ENCODE measurements at places on chromosomes 4 and X.

GRCh38 chr4:40731361-40731760 lies 18.4 kb upstream of the NSUN7 start:
- DNase-seq: no peak

DNA sequence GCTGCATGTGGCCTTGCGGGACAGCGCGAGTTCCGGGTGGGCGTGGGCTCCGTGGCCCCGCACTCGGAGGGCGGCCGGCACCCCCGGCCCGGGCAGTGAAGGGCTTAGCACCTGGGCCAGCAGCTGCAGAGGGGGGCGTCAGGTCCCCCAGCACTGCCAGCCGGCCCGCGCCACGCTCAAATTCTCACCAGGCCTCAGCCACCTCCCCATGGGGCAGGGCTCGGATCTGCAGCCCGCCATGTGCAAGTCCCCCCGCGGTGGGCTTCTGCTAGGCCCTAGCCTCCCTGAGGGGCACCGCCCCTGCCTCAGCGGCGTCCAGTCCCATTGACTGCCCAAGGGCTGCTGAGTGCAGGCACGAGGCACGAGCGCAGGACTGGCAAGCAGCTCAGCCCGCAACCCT lies 2.6 kb upstream of the MCUB start:
- DNase-seq: no peak

DNA sequence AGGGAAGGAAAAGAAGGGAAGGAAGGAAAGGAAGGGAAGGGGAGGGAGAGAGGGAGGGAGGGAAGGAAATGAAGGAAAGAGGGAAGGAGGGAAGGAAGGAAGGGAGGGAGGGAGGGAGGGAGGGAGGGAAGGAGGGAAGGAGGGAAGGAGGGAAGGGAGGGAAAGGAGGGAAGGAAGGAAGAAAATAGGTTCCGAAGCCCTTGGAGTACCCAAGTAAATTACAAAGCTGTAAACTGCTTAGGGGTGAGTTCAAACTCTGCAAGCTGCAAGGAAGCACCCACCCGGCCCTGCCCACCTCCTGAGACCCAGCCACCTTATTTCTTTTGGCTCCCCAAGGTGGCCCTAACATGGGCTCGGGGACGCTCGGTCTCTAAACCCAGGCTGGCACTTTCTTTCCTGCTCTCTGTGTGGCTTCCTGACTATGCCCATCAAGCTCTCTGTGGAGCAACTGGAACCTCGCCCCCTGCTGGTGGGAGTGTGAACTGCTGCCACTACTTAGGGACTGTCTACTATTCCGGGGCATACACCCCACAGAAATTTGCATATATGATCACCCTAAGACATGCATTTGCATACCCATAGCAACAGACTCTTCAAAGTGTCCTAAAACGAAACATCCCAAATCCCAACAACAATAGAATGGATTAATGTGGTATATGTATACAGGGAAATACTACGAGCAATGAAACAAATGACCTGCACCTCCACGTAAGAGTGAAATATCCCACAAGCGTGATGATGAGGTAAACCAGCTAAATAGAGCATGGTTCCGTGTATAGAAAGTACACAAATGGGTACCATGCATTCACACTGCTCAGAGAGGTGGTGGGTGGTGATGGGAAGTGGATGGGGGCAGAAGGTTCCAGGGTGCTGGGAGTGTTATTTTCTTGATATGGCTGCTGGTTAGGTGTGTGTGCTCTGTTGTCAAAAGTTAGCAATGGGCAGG lies 151.7 kb upstream of the TBL1X start:
- peak; percentile 62 for DNase-seq

DNA sequence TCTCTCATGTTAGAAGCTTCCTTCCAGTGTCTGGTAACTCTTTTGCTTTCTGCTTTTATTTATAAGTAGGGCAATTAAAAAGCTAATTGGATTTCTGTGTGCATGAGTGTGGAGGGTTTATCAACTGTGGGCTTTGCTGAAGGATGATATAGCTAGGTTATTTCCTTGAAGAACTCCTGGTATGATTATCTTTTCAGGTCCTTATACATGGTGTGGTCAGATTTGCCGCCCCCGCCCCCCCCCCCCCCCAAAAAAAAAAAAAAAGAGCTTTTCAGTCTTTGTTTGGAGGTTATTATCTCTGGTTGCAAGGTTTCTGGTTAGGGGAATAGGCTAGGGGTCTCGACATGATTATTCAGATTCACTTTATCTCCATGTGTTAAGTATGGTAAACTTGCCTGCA lies 35.9 kb downstream of the MOB1B start:
- peak; percentile 48 for DNase-seq

DNA sequence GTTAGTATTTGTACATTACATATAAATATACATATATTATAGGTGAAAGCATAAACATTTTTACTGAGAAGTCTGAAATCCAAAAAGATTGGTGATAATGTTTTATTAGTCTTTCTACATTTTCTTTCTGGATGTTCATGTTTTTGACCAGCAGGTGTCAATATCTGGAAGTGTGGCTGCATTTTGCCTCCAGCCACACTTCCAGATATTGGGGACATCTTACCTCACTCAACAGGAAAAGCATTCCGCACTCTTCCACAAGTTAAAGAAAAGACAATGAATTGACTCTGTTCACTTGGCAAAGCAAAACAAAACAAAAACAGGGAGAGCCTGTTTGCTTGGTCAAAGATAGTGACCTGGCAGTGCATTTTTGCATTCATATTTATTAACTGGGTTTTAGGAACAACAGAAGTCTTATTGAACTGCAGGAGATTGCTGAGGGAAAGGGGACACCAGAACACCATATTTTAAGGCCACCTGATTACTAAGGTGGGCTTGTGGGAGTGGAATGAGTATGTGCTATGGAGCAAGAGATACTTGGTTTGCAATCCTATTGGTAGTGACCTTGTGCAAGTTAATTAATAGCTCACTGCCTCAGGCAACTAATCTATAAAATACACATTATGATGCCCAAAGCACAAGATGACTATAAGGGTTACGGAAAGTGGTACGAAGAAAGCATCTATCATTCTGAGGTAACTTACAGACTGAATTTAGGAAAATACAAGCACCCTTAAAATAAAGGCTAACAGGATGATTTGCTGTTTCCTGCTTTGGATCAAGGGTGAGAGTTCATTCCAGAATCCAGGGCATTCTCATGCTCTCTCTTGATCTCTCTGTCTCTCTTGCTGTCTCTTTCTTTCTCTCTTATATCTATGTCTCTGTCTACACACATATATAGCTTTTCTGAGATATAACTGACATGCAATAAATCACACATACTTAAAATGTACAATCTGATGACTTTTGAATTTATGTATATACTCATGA lies 389.9 kb upstream of the EMCN start:
- DNase-seq: no peak

GRCh38 chr4:6192245-6192644 lies 8.1 kb downstream of the JAKMIP1 start:
- no peak for DNase-seq

- DNase-seq: no peak
Observed at GRCh38 chr4:137463377-137464003, 68.8 kb downstream of the PCDH18 start.

GRCh38 chrX:20060961-20061748 lies 55.6 kb downstream of the MAP7D2 start:
- peak; percentile 8 for DNase-seq

DNA sequence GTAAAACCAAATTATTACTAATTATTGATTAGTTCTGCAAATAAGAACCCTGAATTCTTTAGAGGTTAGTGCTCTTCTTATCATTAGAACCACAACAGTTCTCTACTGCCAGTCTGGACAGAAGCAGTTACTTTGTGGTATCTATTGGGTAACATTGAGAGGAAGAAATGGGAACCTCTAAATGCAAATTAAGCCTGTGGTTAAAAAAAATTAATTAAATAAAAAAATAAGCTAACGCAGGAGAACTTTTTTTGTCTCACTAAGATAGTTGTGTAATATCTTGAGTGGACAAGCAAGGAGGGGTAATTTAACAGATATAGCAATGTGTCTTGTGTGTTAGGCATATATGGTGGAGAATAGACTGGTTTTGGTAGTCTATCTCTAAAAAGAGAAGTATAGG lies 32.9 kb upstream of the TET2 start:
- peak; percentile 80 for DNase-seq

- DNase-seq: no peak
Observed at GRCh38 chr4:84263415-84263814, 235.7 kb downstream of the NKX6-1 start.

- peak; percentile 95 for DNase-seq
Observed at GRCh38 chr4:73222466-73223257, 35.9 kb downstream of the ANKRD17 start.

DNA sequence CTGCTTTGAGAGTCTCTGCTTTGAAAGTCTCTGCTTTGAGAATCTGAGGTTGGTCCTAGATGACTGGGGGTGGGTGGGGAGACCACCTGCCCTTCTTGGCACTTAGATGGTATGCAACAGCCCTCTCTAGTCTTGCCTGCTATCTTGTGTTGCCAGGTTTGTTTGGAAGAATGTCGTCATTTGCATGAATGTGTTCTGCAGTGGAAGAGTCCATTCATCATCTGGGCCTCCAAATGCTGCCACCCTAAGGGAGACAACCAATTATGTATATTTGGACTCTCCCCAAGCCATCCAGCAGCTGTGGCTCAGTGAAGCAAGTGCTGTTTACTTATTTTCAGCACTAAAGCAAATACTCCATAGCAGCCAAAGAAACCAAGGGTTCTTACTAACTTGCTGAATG lies 44.6 kb upstream of the TRPC5OS start:
- no peak for DNase-seq

GRCh38 chr4:41454423-41454822 lies 83.5 kb upstream of the LIMCH1 start:
- DNase-seq: no peak

DNA sequence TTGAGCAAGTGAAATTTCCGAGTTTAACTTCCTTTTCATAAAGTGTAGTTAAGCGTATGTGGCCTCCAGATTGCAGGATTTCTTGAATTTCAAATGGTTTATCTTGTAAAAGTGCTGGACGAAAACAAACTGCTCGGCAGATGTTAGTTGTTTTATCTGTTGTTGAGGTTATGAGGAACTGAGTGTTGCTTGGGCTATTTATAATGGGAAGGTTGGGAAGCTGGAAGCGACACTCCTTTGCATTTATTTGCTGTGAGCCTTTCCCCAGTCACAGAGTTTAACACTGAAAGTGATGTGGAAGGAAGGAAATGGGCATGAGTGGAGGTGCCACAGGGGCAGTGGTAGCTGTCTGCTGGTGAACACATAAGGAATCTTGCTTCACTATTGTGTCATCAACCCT lies 284.9 kb downstream of the PCDH7 start:
- no peak for DNase-seq

GRCh38 chr4:112604589-112604988 lies 32.1 kb downstream of the ZGRF1 start:
- peak; percentile 67 for DNase-seq

GRCh38 chr4:148515248-148515647 lies 73.0 kb upstream of the NR3C2 start:
- DNase-seq: no peak

DNA sequence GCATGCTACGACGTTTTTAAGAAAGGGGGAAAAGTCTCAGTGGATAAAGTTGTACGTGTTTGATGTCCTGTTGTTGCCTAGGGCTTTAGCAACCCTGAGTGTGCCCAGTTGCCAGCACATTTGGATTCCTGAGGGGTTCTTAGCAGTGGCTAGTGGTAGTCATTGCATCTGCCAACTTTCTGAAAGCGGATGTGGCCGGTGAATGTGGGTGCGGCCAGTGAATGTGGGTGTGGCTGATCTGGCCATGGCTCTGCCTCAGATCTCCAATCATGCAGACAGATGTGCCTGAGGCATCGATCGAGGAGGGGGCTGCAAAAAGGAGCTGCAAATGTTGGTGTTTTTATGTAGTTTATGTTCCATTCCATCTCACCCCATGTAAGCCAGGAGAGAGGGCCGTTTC lies 41.5 kb upstream of the FAT1 start:
- no peak for DNase-seq

GRCh38 chr4:59455751-59456150 lies 1744.4 kb upstream of the ADGRL3 start:
- no peak for DNase-seq

DNA sequence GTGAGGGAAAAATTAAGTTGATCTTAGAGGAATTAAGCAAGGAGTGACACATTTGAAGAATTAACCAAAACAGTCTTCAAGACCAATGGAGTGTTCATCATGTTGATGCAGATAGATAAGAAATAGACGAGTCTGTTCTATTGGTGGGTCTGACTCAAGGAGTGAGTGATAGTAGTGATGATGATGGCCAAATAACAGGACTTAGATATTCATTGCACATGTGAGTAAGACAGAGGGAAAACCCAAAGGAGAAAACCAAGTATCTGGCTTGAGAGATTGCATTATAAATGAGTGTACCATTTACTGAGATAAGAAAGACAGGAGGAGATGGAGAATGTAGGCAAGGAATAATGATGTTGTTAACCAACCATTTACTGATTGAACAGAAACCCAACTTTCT lies 321.3 kb downstream of the ADGRL3 start:
- DNase-seq: no peak

- no peak for DNase-seq
Observed at GRCh38 chr4:19038231-19038630, 1016.7 kb upstream of the LCORL start.

DNA sequence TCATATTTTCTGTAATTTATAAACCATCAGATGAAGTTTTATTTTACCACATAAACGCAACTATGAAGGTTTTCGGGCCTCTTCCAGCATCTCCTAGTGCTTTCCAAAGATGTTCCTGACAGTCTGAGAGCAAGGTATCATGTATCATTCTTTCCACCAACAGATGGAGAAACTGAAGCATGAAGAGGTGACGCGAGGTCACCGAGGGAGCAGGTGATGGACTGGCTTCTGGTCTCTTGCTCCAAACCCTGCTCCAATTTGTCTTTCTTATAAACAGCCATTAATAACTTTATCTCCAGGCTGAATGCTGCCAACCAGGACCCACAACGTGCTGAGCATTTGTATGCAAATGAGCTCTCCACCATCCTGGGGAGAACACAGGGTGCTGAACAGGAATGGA lies 86.3 kb upstream of the MAML3 start:
- no peak for DNase-seq

DNA sequence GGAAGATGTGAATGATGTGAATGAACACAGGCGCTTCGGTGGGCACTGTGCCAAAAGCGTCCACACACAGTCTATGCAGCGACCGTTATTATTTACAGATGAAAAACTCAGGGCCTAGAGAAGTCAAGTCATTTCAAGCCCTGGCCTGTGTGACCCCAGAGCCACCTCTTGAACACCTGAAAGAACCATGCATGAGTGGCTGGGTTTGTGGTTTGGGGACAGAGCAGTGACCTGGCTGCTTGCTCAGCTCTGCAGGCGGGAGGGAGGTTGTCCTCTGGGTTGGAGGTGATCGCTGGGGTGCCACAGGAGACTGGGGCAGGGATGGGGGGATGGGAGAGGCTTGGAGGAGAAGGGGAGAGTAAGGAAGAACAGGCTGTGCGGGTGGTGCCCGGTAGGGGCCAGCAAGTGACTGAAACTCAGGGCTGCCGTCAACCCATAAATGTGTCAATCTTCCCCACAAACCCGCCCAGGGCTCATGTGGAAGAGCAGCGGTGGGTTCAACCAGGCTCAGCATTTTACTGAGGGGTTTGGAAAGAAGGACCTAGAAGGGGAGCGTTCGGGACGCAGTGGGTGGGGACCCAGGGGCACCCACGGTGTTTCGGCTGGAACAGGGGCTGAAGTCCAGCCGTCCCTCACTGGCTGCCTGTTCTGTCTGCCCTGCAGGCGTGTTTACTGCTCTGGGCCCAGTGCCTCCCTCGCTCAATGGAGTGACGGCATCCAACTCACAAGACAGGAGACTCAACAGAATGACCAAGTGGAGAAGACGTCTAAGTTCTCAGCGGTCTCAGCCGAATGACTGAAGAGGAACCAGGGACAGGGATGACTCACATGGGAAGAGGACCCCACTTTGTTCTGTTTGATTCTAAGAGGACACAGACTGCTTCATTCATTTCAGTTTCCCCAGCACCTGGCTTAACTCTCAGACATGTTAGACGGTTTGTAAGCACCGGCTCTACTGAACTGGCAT lies 167.8 kb downstream of the AFAP1 start:
- no peak for DNase-seq

Measured in hematopoietic multipotent progenitor cell treated with erythropoietin and hydrocortisone succinate and interleukin-3 and kit ligand, for 8 days (in vitro differentiated cells).